ENCODE measurements at places on chromosomes 3 and 15.

DNA sequence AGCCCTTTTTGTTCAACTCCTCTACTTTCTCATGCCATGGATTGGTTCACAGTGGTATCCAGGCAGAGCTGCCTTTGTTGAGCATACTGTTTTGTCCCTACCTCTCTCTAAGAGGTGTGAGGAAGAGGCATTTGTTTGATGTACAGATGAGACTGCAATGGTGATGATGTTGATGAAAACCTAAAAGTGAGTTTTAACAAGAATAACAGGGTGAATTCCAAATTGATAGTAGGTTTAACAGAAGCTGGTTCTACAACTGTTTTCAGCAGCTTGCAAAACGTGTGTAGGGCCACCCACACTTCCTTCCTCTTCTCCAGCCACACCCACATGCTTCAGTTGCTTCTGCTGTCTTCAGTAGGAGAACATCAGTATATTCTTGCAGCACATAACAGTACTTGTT, 10.2 kb downstream of the SNRK start:
- no peak for DNase-seq

- no peak for DNase-seq
Observed at GRCh38 chr3:7309641-7310102, 448.8 kb downstream of the GRM7 start.

DNA sequence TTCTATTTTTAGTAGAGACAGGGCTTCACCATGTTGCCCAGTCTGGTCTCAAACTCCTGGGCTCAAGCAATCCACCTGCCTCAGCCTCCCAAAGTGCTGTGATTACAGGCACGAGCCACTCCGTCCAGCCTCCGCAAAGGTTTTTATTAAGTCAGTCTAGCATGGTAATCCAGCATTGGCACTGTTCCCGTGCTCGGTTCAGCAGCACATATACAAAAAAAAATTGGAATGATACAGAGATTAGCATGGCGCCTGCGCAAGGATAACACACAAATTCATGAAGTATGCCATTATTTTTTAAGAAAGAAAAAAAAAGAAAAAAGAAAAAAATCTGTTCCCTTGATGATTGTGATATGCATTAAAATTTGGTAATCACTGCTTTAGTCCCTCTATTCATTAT, 8.5 kb downstream of the CKMT1A start:
- no peak for DNase-seq

DNA sequence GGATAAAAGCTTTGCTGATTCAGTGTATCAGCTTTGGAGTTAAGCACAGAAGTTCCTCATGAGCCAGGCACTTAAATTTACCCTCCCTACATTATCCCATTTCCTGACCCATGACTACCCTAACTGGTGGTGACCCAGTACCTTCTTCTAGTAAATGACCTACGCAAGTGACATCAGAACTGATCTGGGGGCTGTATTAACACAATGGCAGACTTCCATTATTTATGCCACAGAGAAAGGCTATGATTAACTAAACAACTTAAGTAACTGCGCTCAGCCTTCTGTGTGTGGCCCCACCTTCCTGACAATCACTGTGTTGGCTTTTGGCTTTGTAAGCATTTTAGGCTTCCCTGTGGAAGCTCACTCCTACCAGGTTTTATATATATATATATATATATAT, 1.9 kb downstream of the MB21D2 start:
- no peak for DNase-seq

- DNase-seq = no peak
Observed at GRCh38 chr3:47002171-47003055, 22.9 kb downstream of the NBEAL2 start.

DNA sequence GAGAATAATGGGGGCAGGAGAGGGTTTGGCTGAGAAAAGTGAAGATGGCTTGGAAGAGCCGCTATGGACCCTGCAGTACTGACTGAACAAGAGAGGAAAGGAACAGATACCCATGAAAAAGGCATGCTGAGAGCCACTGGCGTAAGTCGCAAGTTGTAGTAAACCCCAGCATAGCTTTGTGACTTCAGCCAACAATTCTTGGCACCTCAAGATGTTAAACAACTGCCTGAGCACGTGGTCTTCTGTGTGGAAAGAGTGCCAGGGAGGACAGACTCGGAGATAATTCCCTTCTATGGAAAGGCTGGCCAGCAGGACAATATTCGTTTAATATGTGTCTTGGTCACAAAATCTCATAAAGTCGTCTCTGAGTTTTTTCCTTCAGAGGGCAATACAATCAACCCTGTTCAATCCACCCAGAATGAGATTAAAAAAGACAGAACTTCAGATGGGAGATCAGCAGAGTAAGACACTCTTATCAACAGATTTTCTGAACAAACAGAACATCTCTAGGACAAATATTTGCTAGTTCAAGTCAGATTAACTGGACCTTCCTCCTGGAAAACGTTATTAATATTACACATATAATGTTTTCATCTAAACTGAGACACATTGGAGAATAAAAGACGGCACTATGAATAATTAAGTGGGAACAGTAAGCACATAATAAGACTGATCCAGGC, 49.2 kb downstream of the NEK10 start:
- DNase-seq = no peak

- DNase-seq = no peak
Observed at GRCh38 chr15:98896002-98896721, 111.4 kb downstream of the PGPEP1L start.

DNA sequence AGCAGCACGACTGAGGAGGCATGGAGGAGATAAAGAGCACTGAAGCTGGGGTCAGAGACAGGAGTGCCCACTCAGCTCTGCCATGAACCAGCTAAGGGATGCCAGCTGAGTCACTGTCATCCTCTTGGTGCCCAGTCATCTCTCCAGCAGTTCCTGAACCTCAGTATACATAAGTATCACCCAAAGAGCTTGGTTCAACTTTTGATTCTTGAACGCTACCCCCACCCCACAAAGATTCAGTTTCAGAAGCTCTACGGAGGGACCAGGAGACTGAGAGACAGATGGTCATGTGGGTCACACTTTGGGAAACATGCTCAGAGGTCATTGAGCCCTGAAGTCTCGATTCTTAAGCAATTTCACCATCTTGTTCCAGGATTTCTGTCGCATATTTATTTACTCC, 108.4 kb downstream of the ALDH1A2 start:
- no peak for DNase-seq

- DNase-seq = no peak
Observed at GRCh38 chr15:41254560-41254959, 23.5 kb downstream of the CHP1 start.
